ENCODE measurements at places on chromosomes 6 and 20. TPM values are rescaled to one million over a fixed set of nuclear protein-coding genes. Genes with fewer than 3 reads are reported as not detected.

- H3K27ac ChIP-seq = no peak overlapping the region
- no peaks in the 10 kb centered on the region for H3K27me3 ChIP-seq
- no peaks in the 10 kb centered on the region for H3K4me1 ChIP-seq
- H3K36me3 ChIP-seq = peaks cover 43% of the 10 kb centered on the region
These were observed 20.2 kb upstream of the FHL5 start for GRCh38 chr6:96542702-96543101.

- no peak for DNase-seq
- H3K27me3 ChIP-seq = no peaks in the 10 kb centered on the region
- H3K4me1 ChIP-seq = peaks cover 36% of the 10 kb centered on the region
These were observed 49.9 kb downstream of the STK4 start for GRCh38 chr20:45016089-45016671.

DNA sequence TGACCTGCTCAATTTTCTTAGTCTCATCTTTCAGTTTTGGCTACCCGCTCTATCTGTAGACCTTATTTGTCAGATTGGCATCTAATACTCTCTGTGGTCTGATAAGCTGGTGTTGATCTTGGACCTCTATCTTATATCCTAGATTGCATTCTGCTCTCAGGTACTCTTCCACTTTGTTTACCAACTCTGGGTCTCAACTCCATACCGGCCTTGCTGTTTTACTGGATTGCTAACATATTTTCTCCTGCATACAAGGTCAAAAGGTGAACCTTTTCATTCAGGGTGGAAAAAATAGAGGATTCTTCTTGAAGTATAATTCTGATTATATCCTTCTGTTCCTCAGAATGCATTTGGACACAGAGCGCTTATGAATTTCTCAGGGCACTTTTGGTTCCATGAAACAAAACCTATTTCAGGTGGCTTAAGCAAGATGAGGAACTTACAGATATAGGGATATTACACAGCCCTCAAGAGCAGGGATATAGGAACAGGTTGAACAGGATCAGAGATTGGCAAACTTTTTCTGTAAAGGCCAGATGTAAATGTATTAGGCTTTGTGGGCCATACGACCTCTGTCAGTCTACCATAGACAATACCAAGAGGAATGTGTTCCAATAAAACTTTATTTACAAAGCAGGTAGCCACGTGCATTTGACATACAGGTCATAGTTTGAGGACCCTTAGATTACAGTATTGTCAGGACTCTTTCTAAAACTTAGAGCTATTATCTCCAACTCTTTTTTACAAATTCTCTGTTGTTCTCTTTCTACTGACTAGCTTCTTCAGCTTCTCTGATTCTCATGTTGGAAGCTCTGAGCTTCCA, 2.5 kb upstream of the SH3BGRL2 start:
- no peak for DNase-seq
- no peaks in the 10 kb centered on the region for H3K27me3 ChIP-seq
- peaks cover 23% of the 10 kb centered on the region for H3K4me1 ChIP-seq
- H3K4me3 ChIP-seq = peak overlapping the region; percentile 95

DNA sequence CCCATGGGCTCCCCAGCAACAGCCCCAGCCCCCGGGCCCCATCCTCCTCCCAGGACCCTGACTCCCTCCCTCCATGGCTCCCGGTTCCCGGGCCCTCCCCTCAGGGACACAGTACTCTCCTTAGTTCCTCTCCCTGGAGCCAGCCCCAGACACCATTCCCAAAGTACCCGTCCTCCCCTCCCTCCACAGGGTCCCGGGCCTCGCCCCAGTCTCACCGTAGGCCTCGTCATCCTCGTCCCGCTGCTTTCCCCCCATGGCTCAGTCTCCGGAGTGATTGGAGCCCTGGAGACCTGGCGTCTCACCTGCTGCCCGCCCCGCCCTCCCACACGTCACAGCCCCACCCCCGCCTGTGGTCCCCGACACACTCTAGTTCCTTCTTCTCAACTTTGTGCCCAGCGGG, at the start of gene SLC44A4:
TSS of gene SLC44A4 (minus strand) at position 272 of the 400 bp plus-strand sequence. CDS start at position 255, 17 bp downstream.
- no peak within 1 kb of the TSS for H3K4me3 ChIP-seq
- H3K27ac ChIP-seq = peak within 1 kb of the TSS; percentile 56
- peaks cover 9% of the 10 kb centered on the region for H3K36me3 ChIP-seq
- no peak for DNase-seq
- H3K4me1 ChIP-seq = no peaks in the 10 kb centered on the region

DNA sequence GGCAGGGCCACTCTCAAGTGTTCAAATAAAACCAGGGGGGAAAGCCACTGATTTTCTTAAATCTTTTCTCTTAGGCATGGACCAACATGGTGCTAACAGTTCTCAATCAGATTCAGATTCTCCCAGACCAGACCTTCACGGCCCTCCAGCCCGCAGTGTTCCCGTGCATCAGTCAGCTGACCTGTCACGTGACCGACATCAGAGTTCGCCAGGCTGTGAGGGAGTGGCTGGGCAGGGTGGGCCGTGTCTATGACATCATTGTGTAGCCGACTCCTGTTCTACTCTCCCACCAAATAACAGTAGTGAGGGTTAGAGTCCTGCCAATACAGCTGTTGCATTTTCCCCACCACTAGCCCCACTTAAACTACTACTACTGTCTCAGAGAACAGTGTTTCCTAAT, 41.5 kb upstream of the SMIM28 start:
- no peaks in the 10 kb centered on the region for H3K27me3 ChIP-seq
- no peak overlapping the region for H3K4me3 ChIP-seq
- no peak overlapping the region for H3K27ac ChIP-seq

DNA sequence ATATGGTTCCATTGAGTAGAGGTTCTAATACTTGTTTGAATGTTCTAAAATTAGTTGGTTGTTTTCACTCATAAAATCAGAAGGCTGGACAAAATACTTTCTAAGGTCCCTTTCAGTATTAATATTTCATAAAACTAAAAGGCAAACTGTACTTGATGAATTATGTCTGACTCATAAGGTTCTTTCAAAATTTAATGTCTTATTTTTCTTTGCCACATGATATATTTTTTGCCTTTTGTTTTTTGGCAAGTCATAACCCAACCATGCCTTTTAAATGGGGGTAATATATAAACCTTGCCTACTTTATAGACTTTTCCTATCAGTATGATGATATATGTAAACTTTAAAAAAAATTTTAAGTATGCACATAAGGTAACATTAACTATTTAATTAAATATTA, 244.7 kb downstream of the PTPRK start:
- peaks cover 5% of the 10 kb centered on the region for H3K36me3 ChIP-seq
- H3K4me3 ChIP-seq = no peak overlapping the region
- no peak overlapping the region for H3K27ac ChIP-seq

GRCh38 chr6:6724539-6725467, 136.3 kb downstream of the LY86 start:
- no peaks in the 10 kb centered on the region for H3K36me3 ChIP-seq
- peak; percentile 82 for DNase-seq
- peaks cover 37% of the 10 kb centered on the region for H3K4me1 ChIP-seq
- peak overlapping the region; percentile 77 for H3K4me3 ChIP-seq
- H3K27me3 ChIP-seq = no peaks in the 10 kb centered on the region

GRCh38 chr20:57555457-57556184, 5.3 kb upstream of the PCK1 start:
- H3K4me3 ChIP-seq = no peak overlapping the region
- no peak for DNase-seq
- H3K27me3 ChIP-seq = peaks cover 46% of the 10 kb centered on the region
- no peaks in the 10 kb centered on the region for H3K36me3 ChIP-seq

- H3K27me3 ChIP-seq = no peaks in the 10 kb centered on the region
- H3K27ac ChIP-seq = no peak overlapping the region
- DNase-seq = no peak
- no peak overlapping the region for H3K4me3 ChIP-seq
- H3K36me3 ChIP-seq = peaks cover 5% of the 10 kb centered on the region
These were observed 14.7 kb downstream of the UCKL1 start for GRCh38 chr20:63941282-63942081.

DNA sequence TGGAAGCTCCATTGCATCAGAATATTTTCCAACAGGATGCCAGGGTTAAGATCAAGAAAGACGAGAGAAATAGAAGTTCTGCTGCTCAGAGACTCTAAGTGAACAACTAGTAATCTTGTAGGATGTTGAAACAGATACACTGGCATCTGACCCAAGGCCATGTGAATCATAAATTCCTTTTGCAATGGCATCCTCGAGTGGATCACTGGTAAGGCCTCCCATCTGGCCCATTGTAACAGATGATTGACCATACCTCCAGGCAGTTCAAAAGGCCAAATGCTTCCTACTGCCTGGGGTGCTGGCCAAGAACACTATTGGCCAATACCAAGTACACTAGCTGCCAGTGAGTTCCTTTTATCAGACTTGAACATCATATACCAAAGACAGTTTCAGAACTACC, 9.9 kb upstream of the SLC17A3 start:
- no peaks in the 10 kb centered on the region for H3K4me1 ChIP-seq
- no peak overlapping the region for H3K27ac ChIP-seq
- no peak for DNase-seq
- peaks cover 2% of the 10 kb centered on the region for H3K27me3 ChIP-seq
- no peak overlapping the region for H3K4me3 ChIP-seq

GRCh38 chr6:156984178-156984738, 207.1 kb downstream of the ARID1B start:
- peaks cover under 1% of the 10 kb centered on the region for H3K36me3 ChIP-seq
- H3K4me1 ChIP-seq = peaks cover 58% of the 10 kb centered on the region
- H3K27me3 ChIP-seq = no peaks in the 10 kb centered on the region
- H3K27ac ChIP-seq = no peak overlapping the region
- DNase-seq = no peak
- no peak overlapping the region for H3K4me3 ChIP-seq

DNA sequence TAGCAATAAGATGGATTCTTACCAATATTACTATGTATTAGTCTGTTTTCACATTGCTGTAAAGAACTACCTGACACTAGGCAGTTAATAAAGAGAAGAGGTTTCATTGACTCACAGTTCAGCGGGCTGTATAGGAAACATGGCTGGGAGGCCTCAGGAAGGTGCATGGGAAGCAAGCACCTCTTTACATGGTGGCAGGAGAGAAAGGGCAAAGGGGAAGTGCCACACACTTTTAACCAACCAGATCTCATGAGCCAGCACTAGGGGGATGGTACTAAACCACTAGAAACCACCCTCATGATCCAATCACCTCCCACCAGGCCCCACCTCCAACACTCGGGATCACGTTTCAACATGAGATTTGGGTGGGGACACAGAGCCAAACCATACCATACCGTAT, 40.7 kb upstream of the CCDC167 start:
- no peak overlapping the region for H3K4me3 ChIP-seq
- H3K27me3 ChIP-seq = peaks cover 43% of the 10 kb centered on the region
- H3K36me3 ChIP-seq = no peaks in the 10 kb centered on the region
- no peak for DNase-seq
- peaks cover 8% of the 10 kb centered on the region for H3K4me1 ChIP-seq

DNA sequence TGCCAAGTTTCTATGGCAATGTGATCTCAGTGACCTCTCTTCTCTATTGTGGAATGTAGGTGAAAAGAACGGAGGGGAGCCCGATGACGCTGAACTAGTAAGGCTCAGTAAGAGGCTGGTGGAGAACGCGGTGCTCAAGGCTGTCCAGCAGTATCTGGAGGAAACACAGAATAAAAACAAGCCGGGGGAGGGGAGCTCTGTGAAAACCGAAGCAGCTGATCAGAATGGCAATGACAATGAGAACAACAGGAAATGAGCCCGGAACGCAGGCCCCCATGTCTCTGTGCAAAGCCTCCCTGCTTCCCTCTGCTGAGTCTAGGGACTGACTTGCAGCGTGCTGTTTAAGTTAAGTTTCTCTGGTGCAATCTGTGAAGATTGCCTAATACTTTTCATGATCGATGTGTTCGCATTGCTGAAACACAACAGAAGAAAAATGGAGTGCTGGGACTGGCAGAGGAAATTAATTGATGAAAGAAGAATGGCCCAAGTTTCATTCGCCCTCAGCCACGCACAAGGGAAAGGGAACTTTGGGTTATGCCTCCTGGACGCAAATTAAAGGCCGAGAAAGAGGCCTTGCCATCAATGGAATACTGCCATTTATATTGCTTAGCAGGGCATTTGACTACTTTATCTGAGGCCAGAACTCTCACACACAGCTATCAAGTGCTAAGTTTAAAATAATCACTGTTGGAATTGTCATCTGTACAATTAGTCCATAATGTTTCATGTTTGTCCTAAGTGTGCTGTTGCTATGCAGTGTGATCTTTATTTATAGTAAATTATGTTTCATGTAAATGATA, 146.4 kb downstream of the AKAP7 start:
- H3K27ac ChIP-seq = peak overlapping the region; percentile 79
- H3K27me3 ChIP-seq = no peaks in the 10 kb centered on the region

DNA sequence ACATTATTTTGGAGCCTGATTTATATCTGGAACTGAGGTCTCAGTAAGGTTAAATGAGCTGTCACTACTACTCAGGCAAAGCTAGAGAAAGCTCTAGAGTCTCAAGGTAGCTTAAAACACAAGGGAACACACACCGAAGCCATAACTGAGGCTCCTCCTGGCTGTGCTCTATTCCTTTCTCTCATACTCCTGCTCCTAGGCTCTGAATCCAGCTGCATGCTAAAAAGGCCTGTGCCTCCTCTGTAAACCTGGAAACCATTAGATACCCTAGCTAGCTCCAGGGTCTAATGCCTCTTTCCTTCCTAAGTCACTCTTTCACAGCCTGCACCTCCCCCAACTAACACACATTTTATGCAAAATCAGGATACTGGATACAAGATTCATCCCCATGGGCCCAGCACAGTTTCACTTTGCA, 17.1 kb downstream of the RIPOR2 start:
- H3K36me3 ChIP-seq = no peaks in the 10 kb centered on the region
- H3K4me1 ChIP-seq = peaks cover 28% of the 10 kb centered on the region
- H3K27me3 ChIP-seq = peaks cover 14% of the 10 kb centered on the region
- peak overlapping the region; percentile 4 for H3K27ac ChIP-seq
- no peak for DNase-seq
- peak overlapping the region; percentile 28 for H3K4me3 ChIP-seq

GRCh38 chr6:71033171-71033570, 76.3 kb upstream of the B3GAT2 start:
- no peak for DNase-seq
- H3K27ac ChIP-seq = no peak overlapping the region
- H3K27me3 ChIP-seq = peaks cover 4% of the 10 kb centered on the region
- H3K36me3 ChIP-seq = no peaks in the 10 kb centered on the region

DNA sequence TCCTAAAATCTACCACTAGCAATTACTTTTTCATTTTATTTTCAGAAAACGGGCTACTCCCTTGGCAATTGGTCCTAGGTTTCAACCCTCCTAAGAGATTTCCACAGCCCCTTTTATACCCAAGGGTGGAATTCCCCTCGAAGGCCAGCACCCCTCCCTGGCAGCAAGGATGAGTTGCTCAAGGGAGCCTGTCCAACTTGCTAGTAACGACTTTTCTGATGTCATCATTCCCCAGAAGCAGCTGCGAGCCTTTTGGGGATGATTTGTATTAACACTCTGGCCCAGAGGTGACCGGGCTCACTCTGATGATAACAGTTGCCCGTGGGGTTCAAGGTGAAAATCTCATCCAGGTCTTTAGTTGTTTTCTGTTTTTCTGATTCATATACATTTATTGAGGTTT, 30.7 kb upstream of the NAA20 start:
- no peak overlapping the region for H3K4me3 ChIP-seq
- H3K27me3 ChIP-seq = no peaks in the 10 kb centered on the region
- H3K4me1 ChIP-seq = peaks cover 22% of the 10 kb centered on the region
- peak overlapping the region; percentile 5 for H3K27ac ChIP-seq
- no peak for DNase-seq

GRCh38 chr6:169083508-169083874, 170.2 kb downstream of the THBS2 start:
- no peak for DNase-seq
- peaks cover 7% of the 10 kb centered on the region for H3K4me1 ChIP-seq
- H3K27me3 ChIP-seq = no peaks in the 10 kb centered on the region

Gene C6orf58
- not detected for total RNA-seq

Gene LINC00237
- total RNA-seq = not detected

Gene VSTM2L
- 11.6 TPM for total RNA-seq

Gene GNMT
- total RNA-seq = 0.39 TPM

Gene BPIFA1
- 0.69 TPM for total RNA-seq

Gene ETV7
- total RNA-seq = 1.7 TPM

Data from type B pancreatic cell (in vitro differentiated cells).